ENCODE measurements at places on chromosomes 7 and 10.

GRCh38 chr10:87702973-87703294 is 43.3 kb downstream of the PAPSS2 start:
- no peak for DNase-seq

GRCh38 chr10:35204650-35205319 is 78.1 kb downstream of the CREM start:
- DNase-seq: no peak

- no peak for DNase-seq
These were observed 19.8 kb downstream of the PRSS2 start for GRCh38 chr7:142790555-142790954.

DNA sequence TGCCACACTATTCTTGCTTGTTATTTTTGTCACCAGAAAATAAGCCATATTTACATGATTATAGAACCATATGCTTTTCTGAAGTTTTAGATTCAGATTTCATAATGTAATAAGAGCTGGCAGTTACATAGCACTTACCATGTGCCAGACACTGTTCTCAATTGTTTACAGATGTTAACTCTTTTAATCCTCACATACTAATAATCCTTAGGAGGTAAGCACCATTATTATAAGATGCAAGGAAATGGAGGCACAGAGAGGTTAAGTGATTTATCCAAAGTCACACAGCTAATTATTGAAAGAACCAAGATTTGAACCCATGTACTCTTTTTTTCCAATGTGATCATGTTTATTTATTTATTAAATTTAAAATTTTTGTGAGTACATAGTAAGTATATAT is 57.2 kb downstream of the CREB5 start:
- no peak for DNase-seq

DNA sequence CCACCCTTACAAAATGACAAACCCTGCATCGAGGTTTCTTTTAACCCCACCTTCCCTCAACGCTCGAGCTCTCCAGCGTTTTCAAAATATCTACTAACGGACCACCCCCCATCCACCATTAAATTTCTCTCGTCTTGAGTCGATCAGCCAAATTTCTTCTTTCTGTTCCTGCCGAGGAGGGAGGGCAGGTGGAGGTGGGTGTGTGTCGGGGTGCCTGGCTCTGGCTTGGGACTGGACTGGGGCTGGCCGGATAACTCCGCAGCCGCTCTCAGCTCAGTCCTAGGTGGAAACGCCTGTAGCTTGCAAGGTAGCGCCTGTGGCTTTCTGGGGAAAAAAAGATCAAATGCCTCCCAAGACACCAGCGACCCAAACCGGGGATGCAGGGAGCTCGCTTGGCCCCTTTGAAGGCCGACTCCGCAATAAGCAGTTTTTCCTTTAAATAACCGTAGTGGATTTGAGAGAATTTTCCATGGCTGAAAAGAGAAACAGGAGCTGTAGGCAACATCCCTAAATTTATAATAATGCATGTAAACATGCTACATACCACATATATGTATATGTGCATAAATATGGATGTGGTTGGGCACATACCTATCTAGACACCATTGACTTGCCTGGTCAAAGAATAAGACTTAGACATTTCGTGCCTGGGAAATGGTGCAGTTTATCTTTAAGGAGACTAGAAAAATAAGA is 1.9 kb upstream of the TMEM178B start:
- no peak for DNase-seq
